Fibroblast of skin of back (primary cell): ENCODE measurements at places on chromosomes 7 and 10.

GRCh38 chr7:106029451-106029850, 66.4 kb downstream of the CDHR3 start:
- no peak for DNase-seq

DNA sequence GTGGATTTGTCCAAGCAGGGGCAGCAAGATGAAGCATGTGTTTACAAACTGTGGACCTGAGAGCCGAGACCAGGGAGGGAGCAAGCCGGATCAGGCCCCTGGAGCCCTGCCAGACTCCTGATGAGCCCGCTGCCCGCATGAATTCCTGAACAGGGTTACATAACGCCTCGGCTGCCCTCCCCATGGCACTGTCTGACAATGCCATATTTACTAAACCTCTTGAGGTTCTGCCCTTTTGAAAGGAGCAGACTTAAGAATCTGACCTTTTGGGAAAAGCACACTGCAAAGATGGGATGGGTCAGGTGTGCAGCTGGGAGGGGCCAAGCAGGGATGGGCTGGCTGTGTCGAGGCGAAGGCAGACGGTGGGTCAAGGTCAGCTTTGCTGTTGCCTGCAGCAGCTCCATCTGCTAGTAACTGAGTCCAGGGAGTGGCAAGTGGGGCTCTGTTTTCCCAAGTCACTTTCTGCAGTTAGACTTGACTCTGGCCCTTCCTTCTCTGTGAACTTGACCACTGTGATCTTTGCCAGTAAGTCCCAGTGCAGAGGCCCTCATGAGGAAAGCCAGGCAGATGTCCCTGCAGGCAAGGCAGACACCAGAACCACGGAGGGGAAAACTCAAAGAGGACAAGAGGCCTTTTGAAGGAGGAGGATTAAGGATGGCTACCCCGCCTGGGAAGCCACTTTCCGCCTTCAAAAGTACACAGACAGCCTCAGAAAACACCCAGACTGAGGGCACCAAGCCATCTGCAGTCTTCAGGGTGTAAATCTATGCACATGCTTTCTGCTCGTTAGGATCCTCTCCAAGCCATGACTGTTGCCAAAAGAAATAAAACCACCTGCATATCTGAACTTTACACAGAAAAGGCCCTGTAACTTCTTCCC, 175.8 kb downstream of the TNS3 start:
- no peak for DNase-seq

DNA sequence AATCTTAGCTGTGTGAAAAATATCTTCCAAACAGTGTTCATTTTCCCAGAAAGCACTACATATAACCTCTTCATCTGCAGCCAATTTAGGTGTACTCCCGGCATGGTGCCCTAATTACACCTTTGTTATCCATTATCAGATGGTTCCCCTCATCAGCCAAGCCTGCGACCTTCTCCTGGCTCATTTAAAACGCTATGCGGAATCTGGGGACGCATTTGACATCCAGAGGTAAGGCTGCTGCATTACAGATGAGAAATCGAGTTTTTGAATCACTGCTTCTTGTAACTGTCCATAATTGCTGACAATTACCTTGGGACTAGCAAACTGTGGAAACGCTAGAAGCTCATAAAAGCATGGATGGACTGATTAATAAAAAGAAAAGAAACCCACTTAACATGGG, 109.5 kb downstream of the PARP12 start:
- no peak for DNase-seq

GRCh38 chr7:157274991-157275427, 61.8 kb upstream of the DNAJB6 start:
- no peak for DNase-seq

- DNase-seq = peak; percentile 36
Measured at GRCh38 chr10:128859738-128860386, 607.2 kb upstream of the MGMT start.

GRCh38 chr7:42234736-42235135, 2.3 kb downstream of the GLI3 start:
- no peak for DNase-seq

- DNase-seq = no peak
Measured at GRCh38 chr7:158849768-158850544, 6.4 kb upstream of the DYNC2I1 start.

DNA sequence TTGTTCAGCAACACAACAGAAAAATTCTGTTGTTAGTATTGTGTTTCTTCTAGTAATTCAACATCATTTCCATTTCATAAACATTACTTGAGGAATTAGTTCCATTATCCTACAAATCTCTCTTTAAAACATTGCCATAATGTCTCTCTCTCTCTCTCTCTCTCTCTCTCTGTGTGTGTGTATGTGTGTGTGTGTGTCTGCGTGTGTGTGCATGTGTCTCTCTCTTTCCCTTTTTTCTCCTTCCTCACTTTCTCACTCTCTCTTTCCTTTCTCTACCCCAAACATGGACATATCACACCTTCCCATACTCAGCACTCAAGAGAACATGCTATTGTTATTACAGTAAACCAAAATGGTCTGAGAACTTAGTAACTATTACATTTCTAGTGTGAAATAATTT, 16.6 kb downstream of the LRRTM3 start:
- no peak for DNase-seq

- DNase-seq = no peak
Measured at GRCh38 chr10:9024210-9024609, 969.7 kb downstream of the GATA3 start.

- DNase-seq = no peak
Measured at GRCh38 chr10:60704471-60704870, 73.8 kb upstream of the CDK1 start.

- DNase-seq = no peak
Measured at GRCh38 chr10:33666686-33667480, 332.4 kb upstream of the NRP1 start.

DNA sequence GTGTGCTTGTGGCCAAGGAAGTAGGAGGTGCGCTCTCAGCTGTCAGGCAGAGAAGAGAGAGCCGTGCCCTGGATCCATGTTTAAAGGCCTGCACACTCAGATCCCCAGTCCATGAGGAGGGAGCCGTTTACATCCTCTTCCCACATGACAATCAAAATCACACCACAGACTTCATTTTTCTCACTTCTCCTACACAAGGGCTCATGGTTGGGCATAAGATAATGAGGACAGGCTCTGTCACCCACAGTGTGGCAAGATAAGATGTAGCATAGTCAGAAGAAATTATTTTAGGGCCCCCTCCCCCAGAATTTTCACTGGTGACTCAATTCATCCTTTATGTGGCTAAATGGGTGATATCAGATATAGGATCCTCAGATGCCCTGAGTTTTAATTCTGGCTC, 35.9 kb upstream of the INHBA start:
- no peak for DNase-seq

GRCh38 chr7:28165961-28166955, 14.3 kb downstream of the JAZF1 start:
- peak; percentile 90 for DNase-seq

GRCh38 chr7:122675011-122675410, 23.9 kb downstream of the RNF133 start:
- peak; percentile 47 for DNase-seq

- DNase-seq = no peak
Measured at GRCh38 chr10:60459701-60460457, 70.2 kb upstream of the ANK3 start.

DNA sequence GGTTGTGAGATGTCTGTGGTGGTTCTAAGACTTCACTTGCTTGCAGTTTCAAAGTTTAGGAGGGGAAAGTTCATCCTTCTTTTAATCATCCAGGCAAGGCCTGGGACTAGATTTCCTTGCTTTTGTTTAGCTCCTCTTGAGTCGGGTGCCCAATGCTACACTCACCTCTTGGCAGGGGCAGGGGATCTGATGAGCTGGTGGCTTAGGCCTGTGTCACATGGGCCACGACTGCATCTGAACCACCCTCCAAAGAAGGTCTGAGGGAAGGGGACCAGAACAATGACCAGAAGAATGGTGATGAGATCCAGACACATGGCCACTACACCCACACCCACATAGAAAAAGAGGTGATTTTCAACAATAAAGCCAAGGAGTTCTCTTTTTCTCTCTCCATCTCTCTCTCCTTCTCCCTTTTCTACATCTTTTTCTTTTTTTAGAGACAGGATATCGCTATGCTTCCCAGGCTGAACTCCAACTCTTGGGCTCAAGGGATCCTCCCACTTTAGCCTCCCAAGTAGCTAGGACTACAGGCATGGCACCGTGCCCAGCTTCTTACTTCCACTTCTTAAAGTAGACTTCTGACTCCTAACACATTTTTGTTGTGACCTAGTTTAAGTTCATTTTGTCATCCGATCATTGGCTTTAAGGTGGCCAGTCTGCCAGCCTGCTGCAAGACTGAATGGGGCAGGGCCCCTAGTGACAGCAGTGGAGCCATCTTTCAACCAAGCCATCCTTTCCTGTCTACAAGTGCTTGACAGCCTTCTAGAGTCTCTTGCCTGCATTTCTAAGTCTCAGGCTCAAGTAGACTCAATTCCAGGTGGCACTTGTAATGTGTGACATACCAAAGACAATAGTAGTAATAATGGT, 350.9 kb downstream of the RNLS start:
- peak; percentile 67 for DNase-seq

DNA sequence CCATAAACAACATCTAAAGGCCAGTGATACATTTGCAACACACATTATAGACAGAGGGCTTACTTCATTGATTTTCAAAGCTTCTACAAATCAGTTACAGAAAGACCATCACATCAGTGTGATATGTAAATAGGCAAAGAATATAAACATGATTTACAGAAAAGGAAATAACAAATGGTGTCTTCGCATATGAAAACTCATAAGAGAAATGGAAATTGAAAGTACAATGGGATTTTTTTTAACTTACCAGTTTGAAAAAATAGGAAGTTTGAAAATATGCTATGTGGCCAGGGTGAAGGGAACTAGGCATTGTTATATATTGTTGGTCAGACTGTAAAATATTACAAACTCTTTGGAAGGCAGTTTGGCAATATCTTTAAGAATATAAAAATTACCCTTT, 27.3 kb downstream of the SEC23IP start:
- DNase-seq = no peak

DNA sequence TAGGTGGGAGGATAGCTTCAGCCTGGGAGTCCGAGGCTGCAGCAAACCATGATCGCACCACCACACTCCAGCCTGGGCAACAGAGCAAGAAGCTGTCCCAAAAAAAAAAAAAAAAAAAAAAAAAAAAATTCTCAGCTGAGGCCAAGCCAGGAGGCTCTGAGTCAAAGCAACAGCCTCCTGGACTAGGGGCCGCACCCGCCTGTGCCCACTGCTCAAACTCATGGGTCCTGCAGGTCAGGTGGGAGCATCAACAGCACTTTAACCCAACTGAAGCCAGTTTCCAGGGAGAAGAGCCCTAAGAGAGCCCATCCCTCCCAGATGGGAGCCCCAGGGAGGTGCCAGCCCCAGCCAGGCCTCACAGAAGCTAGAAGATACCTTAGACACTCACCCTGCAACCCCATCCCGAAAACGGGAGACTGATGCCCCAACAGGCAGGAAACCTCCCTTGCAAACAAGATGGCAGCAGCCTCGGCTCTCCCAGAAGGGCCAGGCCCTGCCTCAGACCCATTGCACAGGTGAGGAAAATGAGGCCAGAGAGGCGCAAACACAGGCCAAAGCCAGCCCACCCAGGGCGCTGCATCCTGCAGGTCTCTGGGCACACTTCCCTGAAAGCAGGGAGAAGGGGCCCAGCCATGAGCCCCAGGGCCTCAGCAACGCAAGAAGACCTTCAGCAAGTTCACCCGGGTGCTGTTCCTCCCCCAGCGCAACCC, 11.0 kb downstream of the PDGFA start:
- no peak for DNase-seq

DNA sequence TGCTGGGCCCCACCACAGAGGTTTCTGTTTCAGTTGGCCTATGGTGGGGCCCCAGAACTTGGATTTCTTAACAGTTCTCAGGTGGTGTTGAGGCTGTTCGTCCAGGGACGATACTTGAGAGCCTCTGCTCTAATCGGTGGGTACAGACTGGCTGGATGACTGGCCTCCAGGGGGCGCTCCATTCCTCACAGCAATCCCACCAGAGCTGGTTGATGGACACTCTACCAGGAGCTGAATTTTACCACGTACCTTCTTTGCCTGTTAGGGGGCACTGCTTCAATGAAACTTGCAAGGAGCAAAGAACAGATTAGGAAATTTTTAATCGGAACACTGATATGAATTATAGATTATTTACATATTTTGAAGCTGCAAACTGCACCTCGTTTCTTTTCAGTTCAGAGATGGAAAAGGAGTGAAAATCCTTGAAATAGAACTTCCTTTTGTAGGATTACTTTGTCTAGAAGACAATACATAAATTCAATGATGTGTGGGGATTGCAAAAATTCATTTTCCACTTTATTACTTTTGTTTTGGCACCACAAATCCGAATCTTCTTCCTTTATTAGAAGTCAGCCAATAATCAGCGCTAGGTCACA, 44.8 kb downstream of the KBTBD2 start:
- DNase-seq = peak; percentile 61

- no peak for DNase-seq
Measured at GRCh38 chr7:129951226-129952085, 1.3 kb downstream of the UBE2H start.

DNA sequence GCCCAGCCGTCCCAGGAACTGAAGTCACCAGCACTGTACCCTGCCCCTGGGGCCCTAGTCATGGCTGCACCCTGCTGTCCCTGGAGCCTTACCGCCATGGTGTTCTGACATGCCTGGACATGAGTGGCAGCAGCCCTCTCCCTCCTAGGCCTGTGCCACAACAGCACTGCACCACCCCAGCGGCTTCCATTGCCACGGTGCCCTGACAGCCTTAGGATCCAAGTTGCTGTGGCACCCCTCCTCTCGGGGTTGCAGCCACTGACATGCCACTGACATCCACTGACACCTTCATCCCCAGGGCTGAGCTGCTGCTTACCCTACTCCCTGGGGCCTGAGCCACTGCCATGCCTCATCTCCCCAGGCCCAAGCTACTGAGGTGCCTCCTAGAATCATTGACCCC, 39.6 kb upstream of the SHH start:
- no peak for DNase-seq

DNA sequence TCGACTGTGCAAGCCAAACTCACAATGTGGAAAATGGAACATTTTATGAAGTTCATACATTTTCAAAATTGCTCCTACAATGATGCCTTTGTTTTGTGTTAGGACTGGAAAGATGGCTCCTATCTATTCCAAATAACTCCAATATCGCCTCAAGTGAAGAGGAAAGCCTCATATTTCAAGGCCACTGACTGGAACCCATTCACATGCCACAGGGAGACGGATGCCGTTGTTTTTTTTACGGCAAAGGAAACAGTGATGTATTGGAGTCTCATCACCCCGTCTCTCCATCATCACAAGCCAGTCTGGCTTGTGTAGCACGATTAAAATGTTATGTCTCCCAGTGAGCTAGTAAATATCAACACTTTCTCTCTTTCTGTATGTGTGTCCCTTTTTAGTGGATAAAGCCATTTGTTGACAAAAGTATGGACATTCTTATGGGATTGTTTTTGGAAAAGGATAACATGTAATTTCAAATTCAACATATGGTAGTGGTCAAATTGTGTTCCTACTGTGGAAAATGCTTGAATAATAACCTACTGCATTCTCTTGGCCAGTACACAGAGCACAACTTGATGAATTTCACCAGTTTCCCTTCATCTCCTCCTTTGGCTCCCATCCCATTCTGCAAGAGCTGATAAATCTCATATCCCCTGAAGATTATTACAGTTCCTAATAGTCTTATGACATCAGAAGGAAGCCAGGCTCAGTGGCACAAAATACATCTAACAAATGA, 109.5 kb upstream of the PITRM1 start:
- no peak for DNase-seq
